ENCODE measurements at places on chromosomes 12 and 14.

DNA sequence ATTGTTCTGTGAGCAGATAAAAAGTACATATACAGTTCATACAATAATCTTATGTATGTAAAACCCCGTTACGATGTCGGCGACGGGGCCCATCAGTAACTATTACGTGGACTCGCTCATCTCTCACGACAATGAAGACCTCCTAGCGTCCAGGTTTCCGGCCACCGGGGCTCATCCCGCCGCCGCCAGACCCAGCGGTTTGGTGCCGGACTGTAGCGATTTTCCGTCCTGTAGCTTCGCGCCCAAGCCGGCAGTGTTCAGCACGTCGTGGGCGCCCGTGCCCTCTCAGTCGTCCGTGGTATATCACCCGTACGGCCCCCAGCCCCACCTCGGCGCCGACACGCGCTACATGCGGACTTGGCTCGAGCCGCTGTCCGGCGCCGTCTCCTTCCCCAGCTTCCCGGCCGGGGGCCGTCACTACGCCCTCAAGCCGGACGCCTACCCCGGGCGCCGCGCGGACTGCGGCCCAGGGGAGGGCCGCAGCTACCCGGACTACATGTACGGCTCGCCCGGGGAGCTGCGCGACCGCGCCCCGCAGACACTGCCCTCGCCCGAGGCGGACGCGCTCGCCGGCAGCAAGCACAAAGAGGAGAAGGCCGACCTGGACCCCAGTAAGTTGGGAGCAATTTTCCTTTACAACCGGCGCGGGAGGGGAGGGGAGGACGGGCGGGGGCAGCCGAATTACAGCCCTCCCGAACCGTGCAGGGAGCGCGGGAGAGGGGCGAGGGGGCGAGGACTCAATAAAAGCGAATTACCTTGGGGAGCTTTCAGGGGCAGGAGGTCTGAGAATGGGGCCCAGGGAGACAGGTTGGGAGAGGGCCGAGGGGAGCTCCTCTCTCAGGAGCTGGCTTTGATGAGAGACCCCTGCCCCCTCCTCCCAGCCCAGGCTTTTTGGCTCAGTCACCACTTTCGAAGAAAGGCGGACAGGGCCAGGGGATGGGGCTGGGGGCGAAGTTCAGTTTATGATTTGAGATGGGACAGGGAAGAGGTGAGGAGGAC, at the start of gene HOXC9:
Gene HOXC9, plus strand, starts transcription at position 46 of the 999 bp plus-strand sequence. Its CDS starts 28 bp downstream, at position 74.
- no peak for DNase-seq

- DNase-seq, result no peak
These were observed 939 bp downstream of the TGFB3 start for GRCh38 chr14:75980856-75981255.

GRCh38 chr12:111180426-111181142, 188.3 kb downstream of the PHETA1 start:
- DNase-seq, result no peak

GRCh38 chr12:91880528-91880927, 265.1 kb downstream of the BTG1 start:
- no peak for DNase-seq

GRCh38 chr12:79975143-79975542, 40.2 kb upstream of the PPP1R12A start:
- no peak for DNase-seq

DNA sequence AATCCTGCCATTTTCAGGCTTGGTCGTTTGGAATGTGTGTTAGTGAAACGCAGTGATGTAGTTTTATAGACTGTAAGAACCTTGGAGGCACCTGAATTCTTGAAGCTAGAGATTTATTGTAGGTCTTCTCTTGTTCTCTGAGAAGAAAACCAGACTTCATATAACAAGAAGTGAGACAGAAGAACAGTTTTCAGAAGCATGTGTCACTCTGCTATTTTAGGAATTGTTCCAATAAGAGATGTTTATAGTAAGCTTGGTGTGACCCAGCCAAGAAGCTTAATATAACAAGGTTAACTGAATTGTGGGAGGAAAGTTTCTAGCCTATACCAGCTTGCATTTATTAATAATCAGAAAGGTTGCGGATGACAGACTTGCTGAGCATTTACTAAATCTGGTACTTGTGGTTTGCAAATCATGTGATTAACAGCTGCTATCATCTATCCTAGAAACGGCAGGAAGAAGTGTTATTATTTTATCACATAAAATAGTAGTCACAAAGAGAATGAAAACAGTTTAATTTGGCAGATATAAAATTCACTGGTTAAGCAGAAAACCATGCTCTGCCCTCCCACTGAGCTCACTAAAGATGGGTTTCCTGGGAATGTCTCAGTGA, 49.2 kb upstream of the BCAT1 start:
- peak; percentile 58 for DNase-seq

DNA sequence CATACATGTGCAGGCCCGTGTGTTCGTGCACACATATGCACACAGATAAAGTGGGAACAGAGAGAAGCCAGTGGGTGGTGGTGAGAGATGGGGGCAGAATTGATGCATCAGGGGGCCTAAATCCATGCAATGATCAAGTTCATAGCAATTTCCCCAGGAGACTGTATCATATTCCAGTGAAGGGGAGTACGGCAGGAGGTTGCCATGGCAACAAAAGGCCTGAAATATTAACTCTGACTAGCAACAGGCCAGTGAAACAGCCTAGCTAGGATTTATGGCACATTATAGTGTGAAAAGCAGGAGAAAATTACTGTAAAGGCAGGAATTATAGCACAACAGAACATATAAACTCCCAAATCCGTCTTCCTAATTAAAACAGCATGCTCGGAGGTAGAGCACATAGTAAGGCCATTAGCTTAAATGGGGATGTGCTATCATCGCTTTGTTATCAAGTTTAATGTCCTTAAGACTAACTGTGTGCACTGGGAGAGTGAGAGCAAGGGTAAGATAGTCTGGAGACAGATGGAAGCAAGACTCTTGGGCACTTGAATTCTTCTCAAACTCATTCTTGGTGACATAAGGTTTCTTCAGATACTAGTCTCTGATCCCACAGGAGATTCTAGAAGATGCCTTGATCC, 806.3 kb downstream of the DIO2 start:
- no peak for DNase-seq

- DNase-seq, result no peak
These were observed 8.7 kb downstream of the SLC11A2 start for GRCh38 chr12:51017452-51017851.

GRCh38 chr14:74504874-74505720, 11.5 kb downstream of the ISCA2 start:
- DNase-seq, result no peak

Data from AG04450 (cell line).